T-cell (primary cell): ENCODE measurements at places on chromosomes 13 and 19. TPM values are rescaled to one million over a fixed set of nuclear protein-coding genes. Genes with fewer than 3 reads are reported as not detected.

GRIN2D gene
- 0.16 TPM for total RNA-seq

ZNF837 gene
- 5.0 TPM for total RNA-seq

CD79A gene
- total RNA-seq, result 19.0 TPM

HSPB6 gene
- total RNA-seq, result 0.69 TPM

CACNA1A gene
- 0.58 TPM for total RNA-seq

FCHO1 gene
- total RNA-seq, result 68.8 TPM

GET3 gene
- 39.3 TPM for total RNA-seq

TDRD12 gene
- 1.0 TPM for total RNA-seq

SYNGR4 gene
- not detected for total RNA-seq
